ENCODE measurements at places on chromosomes 6 and 20.

- no peak for DNase-seq
These were observed 71.6 kb upstream of the DST start for GRCh38 chr6:56714273-56714672.

- no peak for DNase-seq
These were observed 18.3 kb downstream of the SNX9 start for GRCh38 chr6:157841211-157841840.

DNA sequence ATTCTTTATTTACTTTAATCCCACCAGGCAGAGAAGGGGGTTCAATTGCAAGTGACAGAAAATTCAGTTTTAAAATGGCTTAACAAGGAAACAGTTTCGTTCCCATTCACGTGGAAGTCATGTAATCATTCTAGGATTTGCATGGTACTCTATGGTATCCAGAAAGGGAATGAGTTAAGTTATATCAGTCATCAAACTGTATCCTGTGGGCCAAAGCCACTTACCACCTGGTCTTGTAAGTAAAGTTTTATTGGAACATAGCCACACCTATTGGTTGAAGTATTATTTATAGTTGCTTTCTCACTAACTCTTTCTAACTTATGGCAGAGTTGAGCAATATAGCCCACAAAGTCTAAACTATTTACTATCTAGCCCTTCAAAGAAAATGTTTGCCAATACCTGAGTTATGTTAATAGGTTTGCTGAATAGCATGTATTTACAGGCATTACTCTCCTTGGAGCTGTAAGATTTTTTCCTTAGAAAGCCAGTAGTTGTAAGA is 10.2 kb upstream of the MMS22L start:
- no peak for DNase-seq

DNA sequence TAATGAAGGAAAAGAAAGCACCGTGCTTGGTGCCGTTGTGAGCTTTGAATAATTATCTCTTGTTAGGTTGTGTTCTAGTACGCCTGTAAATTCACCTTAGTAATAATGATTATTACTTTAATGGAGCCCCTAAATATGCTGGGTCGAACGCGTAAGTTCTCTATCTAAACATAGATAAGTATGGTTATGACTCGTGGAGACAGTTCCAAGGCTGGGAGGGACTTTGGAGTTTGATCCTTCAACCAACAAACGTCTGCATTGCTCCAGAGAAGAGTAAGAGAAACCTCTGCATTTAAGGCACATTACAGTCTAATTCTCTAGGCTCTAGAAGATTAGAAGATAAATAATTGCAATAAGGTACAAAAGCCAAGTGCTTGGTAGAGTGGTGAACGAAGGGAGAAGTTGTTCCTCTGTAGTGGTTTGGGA is 514 bp downstream of the ACOT13 start:
- DNase-seq = no peak

- DNase-seq = no peak
These were observed 257.1 kb downstream of the ADGB start for GRCh38 chr6:146855889-146856288.

GRCh38 chr6:5540370-5540769 is 279.1 kb downstream of the FARS2 start:
- no peak for DNase-seq

DNA sequence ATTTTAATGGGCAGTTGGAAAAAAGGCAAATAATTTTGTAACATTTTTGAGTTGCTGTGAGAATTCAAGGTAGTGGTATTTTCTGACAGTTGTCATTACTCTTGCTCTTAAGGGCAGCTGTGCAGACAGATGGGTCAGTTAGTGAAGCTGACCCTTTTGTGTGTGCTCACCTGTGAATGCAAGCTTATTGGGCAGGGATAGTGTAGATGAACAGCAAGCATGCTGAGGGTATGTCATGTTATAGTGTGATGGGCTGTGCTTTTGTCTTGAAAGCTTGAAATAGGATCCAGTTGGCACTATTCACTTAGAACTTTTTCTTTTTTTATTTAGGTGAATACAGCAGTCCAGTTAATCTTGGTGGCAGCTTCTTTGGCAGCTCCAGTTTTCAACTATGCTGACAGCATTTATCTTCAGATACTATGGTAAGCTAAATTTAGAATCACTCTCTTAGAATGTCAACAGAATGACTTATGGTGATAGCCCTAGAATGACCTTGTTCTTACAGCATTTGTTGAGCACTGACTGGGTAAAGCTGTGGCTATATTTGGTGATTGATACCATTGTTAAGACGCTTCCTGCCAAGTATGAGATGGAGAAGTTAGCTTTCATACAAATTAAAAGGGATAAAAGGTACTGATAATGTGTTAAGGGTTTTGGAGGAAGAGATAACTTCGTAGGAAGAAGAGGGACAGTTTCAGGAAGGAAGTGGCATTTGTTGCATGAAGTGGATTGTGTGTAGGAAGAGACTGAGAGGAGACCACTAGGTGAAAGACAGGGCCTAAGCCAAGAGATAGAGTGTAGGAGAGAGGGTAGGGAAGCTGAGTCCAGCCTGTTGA is 19.5 kb downstream of the LRRN4 start:
- no peak for DNase-seq

GRCh38 chr6:3314621-3315467 is 56.1 kb downstream of the PSMG4 start:
- DNase-seq = no peak

GRCh38 chr6:73586416-73586974 is 65.7 kb upstream of the EEF1A1 start:
- DNase-seq = peak; percentile 29

DNA sequence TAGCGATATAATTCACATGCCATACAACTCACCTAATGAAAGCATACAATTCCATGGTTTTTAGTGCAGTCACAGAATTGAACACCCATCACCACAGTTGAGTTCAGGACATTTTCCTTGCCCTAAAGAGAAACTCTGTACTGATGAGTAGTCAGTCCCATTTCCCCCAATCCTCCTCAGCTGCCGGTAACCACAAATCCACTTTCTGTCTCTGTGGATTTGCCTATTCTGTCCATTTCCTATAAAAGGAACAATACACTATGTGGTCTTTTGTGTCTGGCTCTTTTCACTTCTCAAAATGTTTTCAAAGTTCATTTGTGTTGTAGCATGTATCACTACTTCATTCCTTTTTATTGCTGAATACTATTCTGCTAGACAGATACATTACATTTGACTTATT is 67.9 kb upstream of the TGM3 start:
- no peak for DNase-seq

DNA sequence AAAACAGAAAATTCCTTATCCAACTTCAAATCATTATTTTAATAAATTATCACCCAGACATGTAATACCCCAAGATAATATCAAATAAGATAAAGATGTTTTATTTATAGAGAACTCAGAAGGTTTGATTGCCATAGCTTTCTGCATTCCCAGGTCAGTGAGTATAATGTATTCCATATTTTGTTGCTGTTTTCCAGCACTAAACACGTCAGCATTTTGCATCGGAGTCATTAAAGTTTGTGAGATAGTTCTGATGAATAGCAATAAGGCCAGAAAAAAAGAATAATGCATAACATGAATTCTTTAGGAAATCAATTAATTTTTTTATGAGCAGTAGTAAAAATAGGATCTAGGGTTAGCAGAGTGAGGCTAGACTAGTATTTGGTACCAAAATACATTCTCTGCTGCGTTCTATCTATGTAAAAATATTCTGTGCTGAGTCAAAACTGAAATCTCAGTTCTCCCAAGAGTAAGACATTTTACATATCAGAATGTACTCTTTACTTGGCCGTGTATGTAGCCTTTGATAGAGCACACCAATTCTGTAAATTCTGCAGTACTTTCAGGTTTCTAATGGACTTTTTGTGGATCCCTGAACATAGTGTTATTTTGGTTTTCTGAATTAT is 269.9 kb upstream of the AGPAT4 start:
- no peak for DNase-seq

GRCh38 chr6:113529196-113529595 is 327.9 kb upstream of the MARCKS start:
- DNase-seq = no peak

GRCh38 chr6:79813143-79813850 is 134.1 kb downstream of the ELOVL4 start:
- DNase-seq = no peak

DNA sequence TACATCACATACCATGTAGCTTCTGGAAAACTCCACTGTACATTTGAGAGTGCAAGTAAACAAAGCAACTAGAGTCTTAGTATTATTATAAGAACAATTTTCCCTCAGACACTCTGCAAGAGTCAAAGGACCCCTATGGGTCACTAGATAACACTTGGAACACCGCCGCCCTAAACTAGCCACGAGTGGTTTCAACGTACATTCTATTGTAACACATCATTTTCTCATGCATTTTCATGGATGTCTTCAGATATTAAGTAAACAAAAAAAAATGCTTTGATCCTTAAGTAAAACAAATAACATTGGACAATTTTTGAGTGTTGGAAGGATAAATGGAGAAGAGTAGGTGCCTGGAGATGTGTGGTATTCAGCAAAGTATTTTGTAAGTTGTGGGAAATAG is 3.2 kb upstream of the RNF146 start:
- no peak for DNase-seq

DNA sequence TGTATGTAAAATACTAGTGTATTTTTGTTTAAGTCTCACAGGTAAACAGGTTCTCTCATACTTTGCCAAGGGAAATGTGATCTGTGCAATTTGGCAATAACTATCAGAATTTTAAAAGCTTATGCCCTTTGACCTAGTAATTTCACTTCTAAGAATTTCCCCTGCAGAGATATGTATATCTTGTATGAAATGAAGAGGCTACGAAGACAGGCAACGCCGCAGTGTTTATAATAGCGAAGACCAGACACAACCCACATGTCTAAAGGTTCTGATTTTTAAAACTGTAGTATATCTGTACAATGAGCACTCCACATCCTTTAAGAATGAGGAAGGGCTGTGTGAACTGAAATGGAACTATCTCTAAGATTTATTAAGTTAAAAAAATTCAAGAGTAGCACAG is 7.5 kb downstream of the TRAF3IP2 start:
- no peak for DNase-seq

- peak; percentile 24 for DNase-seq
These were observed 184.2 kb downstream of the LY86 start for GRCh38 chr6:6772751-6773150.

DNA sequence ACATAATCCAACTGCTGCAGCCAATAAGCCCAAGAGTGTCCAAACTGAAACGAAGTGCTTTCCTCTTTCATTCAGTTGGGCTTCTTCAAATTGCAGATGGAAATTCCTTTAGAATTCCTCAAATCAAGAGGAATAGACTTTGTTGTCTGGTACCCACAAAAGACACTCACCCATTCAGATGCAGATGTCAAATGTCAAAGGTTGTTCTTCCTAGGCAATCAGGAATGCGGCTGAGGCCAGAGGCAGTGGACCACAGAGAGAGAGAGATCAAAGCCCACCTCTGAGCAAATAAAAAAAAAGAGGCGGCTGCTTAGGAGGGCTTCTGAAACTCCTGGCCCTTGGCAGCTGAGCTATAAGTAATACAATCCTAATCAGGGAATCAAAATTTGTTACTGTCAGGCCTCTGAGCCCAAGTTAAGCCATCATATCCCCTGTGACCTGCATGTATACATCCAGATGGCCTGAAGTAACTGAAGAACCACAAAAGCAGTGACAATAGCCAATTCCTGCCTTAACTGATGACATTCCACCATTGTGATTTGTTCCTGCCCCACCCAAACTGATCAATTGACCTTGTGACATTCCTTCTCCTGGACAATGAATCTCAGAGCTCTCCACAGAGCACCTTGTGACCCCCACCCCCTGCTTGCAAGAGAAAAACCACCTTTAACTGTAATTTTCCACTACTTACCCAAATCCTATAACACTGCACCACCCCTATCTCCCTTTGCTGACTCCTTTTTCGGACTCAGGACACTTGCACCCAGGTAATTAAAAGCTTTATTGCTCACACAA is 303.0 kb upstream of the GJE1 start:
- DNase-seq = no peak

GRCh38 chr6:126060400-126060799 is 74.1 kb downstream of the TRMT11 start:
- no peak for DNase-seq
